ENCODE measurements at places on chromosomes 12 and 14. TPM values are rescaled to one million over a fixed set of nuclear protein-coding genes. Genes with fewer than 3 reads are reported as not detected.

The SCNN1A gene
- total RNA-seq, result 2.4 TPM

DNA sequence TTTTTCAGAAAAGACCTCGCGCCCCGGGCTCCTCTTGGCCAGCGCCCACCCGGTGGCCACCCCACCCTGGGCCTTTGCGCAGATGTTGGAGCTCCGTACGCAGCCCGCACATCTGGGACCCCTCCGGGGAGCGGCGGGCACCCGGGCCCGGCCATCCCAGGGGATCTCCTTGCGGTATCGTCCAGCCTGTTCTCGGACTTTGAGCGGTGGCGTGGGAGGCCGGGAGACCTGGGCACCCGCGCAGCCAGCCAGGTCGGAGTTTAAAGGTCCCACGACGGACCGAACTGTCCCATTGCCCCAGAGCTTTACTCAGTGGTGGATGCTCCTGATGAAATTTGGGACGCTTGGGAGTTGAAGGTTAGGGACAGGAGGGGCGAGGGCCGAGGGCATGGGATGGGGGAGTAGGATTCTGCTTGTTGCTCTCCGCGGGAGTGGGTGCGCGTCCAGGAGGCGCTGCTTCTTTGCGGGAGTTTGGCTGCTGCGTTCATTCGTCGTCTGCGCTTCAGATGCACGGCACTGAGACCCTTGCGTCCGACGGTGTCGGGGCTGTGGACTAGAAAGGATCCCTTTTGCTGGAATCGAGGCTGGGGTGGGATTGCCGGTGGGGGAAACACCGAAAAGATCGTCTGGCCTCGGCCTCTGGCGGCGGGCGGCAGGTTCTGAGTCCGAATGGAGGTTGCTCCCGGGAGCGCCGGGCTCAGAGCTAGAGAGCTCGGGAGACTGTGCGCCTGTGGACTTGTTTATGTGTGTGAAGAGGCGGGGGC lies 1.4 kb downstream of the NTF3 start:
- no peak for DNase-seq

DNA sequence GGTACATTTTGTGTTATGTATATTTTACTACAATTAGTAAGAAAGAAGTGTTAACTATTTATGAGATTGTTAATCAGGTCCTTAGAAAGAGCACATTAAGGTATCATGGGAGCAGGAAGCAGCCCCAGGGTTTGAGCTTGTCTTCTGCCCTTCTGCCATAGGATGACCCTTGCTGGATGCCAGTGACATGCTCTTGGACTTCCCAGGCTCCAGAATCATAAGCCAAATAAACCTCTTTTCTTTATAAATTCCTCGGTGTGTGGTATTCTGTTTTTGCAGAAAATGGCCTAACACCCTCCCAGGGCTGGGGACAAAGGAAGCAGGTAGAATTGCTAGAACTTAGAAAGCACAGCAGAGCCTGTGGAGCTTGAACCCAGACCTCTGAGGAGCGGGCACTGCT lies 164.7 kb downstream of the VRK1 start:
- DNase-seq, result no peak

The SOX5 gene
- total RNA-seq, result 54.2 TPM

The DBX2 gene
- 0.27 TPM for total RNA-seq

The YY1 gene
- 57.3 TPM for total RNA-seq

DNA sequence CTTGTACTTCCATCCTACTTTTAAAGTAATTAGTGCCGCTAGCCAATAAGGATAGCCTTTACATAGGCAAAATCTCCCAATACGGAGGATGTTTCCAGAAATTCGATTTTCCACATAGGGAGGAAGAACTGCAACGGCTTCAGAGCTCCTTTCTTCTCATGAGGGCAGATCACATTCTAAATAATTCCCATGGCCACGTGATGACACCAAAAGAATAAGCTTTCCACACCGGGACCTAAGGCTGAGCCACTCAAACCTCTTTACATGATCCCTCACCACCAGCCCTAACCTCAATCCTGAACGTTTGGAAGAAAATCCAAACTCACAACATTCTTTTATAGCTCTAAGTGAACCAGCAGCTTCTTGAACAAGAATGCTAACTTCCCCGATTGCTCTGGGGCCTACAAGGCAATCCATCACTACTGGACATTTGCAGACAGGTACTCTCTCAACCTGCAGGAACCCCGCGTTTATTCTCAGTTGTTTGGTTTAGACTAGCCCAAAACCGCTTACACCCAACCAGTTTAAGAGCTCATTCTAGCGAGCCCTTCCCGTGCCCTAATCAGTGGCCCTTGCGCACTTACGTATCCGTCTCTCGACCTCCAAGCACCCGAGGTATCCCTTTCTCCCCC lies 884 bp downstream of the CAPRIN2 start:
- DNase-seq, result no peak

DNA sequence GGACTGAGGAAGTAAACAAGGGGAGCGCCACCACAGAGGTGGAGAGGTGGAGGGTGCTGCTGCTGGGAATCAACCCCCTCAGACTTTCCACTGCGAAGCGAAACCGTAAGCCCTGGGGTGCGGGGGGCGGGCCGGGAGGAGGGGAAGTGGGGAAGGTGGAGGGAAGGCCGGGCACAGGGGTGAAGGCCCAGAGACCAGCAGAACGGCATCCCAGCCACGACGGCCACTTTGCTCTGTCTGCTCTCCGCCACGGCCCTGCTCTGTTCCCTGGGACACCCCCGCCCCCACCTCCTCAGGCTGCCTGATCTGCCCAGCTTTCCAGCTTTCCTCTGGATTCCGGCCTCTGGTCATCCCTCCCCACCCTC lies at the start of gene LAG3:
Gene LAG3 (plus strand): TSS at position 190 of the 365 bp plus-strand sequence. CDS start 333 bp downstream, outside the sequence.
- DNase-seq, result peak; percentile 46

- no peak for DNase-seq
These were observed 31.5 kb upstream of the LIMA1 start for GRCh38 chr12:50314636-50315312.

The CPNE6 gene
- 0.99 TPM for total RNA-seq

- DNase-seq, result no peak
These were observed 35.0 kb downstream of the GNG2 start for GRCh38 chr14:51895375-51895774.

DNA sequence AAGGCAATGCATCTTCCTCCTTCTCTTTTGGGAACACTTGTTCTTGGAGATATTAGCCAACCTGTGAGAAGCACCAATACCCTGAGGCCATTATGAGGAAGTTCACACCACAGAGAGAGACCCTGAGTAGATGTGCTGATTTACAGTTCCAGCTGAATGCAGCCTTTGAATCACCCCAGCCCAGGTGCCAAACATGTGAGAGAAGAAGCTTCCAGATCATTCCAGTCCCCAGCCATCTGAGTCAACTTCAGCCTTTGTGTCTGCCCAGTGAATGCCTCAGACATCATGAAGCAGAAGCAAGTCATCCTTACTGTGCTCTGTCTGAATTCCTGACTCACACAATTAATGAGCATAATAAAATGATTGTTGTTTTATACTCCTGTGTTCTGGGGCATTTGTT lies 25.1 kb downstream of the C12orf42 start:
- no peak for DNase-seq

The CLEC9A gene
- 0.42 TPM for total RNA-seq

DNA sequence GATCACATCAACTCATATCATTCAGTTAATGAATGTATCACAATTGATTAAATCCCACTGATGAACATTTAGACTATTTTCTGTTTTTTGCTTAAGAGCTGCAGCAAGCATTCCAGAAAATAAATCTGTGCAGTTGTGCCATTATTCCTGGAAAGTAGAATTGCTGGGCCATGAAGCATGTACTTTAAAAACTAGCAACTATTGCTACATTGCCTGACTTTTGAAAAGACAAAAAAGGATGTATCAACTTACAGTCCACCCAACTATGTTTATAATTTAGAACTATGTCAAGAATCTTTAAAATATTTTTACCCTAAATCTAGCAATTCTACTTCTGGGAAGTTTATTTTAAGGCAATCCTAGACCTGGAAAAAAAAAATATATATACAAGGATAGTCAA lies 33.4 kb upstream of the ERGIC2 start:
- DNase-seq, result no peak

DNA sequence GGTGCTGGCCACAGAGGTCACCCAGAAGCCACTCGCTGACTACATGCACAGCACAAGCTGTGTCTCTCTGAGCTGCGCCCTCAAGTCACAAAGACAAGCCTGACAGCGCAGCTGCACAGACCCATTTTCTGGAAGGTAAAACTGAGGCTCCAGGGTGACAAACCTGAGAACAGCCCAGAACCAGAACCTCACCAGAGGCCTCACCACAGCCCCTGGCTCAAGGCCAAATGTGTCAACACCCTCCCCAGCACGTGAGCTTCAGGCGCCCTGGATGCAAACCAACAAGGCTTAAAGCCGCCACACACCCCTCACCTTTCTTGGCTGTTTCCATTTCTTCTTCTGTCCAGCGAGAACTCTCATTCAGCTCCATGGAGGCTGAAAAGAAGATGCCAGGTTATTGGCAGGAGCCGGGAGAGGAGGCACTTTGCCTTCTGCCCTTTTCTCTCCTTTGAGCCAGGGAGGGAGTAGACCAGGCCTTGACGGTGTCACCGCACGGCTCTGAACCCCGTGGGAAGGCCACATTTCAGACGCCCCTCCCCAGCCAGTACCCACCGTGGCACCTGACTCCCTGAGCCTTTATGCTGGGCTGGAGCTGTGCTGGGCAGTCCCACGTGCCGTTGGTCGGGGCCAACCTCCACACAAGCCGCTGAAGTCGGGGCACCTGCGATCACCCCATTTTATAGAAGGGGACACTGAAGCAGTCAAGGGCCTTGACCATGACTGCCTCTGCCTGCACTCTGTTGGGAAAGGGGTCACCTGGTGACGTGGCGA lies 103.1 kb downstream of the RFLNA start:
- peak; percentile 51 for DNase-seq

GRCh38 chr12:113658006-113658655 lies 186.5 kb upstream of the LHX5 start:
- DNase-seq, result no peak

- DNase-seq, result no peak
These were observed 14.6 kb downstream of the CMKLR1 start for GRCh38 chr12:108324351-108325017.

DNA sequence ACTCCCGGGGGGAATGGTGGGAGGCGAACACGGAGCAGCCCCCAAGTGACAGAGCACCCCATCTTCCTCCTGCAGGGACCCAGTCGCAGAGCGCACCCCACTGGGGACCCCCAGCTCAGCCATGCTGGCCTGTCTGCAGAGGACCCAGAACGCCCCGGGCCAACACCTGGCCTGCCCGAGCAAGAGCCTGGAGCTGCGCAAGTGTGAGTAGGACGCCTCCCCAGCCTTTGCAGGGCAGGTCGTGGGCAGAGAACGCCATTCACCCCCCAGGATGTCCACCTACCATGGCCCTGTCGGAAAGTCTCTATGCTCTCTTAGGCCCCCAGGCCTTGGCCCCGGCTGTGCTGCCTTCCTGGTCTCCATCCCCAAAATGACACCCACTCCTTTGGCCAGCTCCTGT lies 30.4 kb downstream of the FAM222A start:
- peak; percentile 52 for DNase-seq

The ZNF384 gene
- 54.4 TPM for total RNA-seq

GRCh38 chr12:89983622-89984021 lies 275.0 kb upstream of the ATP2B1 start:
- DNase-seq, result no peak

The PRKAB1 gene
- 27.0 TPM for total RNA-seq

- DNase-seq, result peak; percentile 46
These were observed 9.2 kb downstream of the BEGAIN start for GRCh38 chr14:100577986-100578431.

- DNase-seq, result no peak
These were observed 484.8 kb upstream of the CCDC196 start for GRCh38 chr14:66001356-66001755.

The CCDC60 gene
- total RNA-seq, result not detected

DNA sequence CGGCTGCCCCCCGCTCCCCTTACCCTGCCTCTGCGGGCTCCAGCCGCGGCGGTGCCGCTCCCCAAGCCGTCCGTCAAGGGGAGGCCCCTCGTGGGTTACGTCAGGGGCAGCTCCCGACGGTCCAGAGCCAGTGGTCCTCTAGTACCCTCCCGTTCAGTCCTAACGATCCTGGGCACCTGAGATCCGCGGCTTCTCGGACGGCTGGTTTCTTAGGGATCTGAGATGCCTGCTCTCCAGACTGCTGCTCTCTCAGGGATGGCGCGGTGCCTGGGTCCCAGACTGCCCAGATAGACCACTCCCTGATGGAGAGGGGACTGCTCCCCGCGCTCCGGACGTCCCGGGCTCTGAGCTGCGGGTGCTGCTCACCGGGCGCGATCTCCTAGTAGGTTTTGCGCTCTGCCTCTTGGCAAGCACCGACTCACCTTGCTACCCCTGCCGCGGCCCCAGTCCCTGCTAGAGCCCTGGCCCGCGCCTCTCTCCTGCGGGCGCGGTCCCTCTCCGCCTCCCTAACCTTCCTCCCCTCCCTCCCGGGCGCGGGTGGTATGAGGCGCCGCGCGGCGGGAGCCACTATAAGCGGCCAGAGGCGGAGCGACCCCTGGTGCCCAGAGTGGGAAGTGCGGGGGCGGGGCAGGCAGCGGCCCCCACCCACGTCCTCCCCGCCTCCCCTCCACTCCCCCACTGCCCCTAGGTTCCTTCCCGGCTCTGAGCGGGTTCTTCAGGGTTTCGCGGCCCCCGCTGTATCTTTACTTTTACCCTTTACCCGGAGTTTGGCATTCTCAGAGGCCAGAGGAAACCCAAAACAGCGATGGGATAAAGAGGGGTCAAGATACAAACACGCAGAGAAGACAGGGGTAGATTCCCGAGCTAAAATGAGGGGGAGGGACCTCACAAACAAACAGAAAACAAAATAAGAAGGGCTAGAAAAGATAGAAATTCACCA lies at the start of gene C1QL4:
Gene C1QL4 (minus strand): TSS at position 544 of the 940 bp plus-strand sequence. CDS start 711 bp downstream, outside the sequence.
- peak; percentile 96 for DNase-seq

The SOAT2 gene
- 1.2 TPM for total RNA-seq

The MYG1 gene
- total RNA-seq, result 32.7 TPM

GRCh38 chr12:121810833-121811433 lies 7.1 kb downstream of the SETD1B start:
- no peak for DNase-seq

GRCh38 chr14:64080452-64080851 lies 213.7 kb downstream of the ESR2 start:
- no peak for DNase-seq

The IKZF4 gene
- total RNA-seq, result 12.2 TPM

GRCh38 chr12:27705263-27705662 lies 5.4 kb upstream of the MRPS35 start:
- no peak for DNase-seq

DNA sequence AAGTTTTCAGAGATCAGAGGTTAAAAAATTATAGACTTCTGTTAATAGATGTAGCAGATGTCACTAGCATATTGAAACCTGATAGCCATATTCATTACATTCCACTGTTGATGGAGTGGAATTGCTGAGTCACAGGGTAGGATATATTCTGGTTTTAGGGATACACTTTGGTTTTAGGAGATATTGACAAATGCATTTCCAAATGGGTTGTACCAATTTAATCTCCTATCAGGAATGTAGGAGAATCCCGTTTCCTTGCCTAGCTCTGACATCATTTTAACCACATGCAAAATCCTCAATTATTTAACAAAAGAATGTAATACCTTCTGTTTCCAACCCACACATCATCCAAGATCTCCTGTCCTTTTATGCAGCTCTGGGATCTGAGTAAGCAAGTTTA lies 30.7 kb upstream of the ESR2 start:
- no peak for DNase-seq

The GPR135 gene
- total RNA-seq, result 9.0 TPM

The HEBP1 gene
- total RNA-seq, result 55.8 TPM

The FGF6 gene
- not detected for total RNA-seq

GRCh38 chr12:104591257-104591885 lies 134.6 kb downstream of the CHST11 start:
- DNase-seq, result no peak

Data from aorta (tissue), 5 donors.